GM12892 (cell line): ENCODE measurements at places on chromosomes 3 and 15.

GRCh38 chr15:25609371-25609770, 170.5 kb upstream of the UBE3A start:
- no peak for DNase-seq

DNA sequence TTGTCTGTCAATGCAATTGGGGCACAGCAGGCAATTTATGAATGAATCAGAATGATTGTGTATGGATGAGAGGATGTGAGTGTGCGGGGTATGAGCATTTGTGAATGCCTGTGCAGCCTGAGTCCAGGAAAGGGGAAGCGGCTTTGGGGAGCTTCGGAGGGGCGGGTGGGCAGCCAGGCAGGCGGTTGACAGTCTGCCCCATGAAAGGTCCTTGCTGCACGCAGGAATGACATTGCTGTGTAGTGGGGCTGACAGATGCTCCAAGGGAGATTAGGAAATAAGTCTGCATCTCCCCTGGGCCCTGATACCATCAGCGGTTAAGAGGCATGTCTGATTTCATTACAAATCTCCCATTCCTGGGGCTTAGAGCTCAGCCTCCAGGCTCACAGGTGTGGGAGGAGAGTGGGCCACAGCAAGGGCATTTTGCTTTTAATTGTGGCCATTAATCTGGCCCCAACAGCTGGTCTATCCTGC, 26.4 kb upstream of the TSPAN3 start:
- DNase-seq, result no peak

DNA sequence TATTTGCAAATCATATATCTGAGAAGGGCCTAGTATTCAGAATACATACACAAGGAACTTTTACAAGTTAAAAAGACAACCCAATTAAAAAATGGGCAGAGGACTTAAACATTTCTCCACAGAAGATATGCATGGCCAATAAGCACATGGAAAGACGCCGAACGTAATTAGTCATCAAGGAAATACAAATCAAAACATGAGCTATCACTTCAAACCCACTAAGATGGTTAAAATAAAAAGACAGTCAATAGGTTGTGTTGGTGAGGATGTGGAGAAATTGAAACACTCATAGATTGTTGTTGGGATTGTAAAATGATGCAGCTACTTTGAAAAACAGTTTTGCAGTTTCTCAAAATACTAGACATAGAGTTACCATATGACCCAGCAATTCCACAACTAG, 61.2 kb upstream of the NEO1 start:
- no peak for DNase-seq

DNA sequence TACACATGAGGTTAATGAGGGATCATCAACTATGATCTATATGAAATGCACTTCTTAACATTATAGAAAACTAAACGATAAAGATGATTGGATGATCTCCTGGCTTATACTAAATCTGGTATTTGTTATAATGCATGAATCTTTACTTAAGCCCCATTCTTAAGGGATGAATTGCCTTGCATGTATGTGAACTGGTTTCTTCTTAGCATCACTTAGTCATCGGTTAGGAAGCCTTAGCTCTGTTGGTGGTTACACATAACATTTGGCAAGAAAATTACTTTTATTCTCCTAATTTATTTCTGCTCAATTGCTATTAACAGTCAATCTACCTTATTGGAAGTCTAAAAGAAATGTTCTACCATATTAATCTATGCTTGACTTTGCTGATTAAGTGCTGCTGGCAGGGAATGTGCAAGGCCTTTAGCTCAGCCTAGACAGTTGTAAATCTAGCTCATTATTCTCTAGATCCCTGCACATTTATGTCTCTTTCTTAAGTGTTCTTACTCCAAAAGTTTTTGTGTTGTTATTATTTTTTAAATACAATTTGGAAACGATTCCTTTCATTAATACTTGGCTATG, 356.0 kb downstream of the ZPLD1 start:
- DNase-seq, result no peak

- no peak for DNase-seq
These were observed 4.1 kb downstream of the LOXL1 start for GRCh38 chr15:73930371-73930770.

- peak; percentile 1 for DNase-seq
These were observed 55.0 kb downstream of the CFAP20DC start for GRCh38 chr3:58994746-58995330.

DNA sequence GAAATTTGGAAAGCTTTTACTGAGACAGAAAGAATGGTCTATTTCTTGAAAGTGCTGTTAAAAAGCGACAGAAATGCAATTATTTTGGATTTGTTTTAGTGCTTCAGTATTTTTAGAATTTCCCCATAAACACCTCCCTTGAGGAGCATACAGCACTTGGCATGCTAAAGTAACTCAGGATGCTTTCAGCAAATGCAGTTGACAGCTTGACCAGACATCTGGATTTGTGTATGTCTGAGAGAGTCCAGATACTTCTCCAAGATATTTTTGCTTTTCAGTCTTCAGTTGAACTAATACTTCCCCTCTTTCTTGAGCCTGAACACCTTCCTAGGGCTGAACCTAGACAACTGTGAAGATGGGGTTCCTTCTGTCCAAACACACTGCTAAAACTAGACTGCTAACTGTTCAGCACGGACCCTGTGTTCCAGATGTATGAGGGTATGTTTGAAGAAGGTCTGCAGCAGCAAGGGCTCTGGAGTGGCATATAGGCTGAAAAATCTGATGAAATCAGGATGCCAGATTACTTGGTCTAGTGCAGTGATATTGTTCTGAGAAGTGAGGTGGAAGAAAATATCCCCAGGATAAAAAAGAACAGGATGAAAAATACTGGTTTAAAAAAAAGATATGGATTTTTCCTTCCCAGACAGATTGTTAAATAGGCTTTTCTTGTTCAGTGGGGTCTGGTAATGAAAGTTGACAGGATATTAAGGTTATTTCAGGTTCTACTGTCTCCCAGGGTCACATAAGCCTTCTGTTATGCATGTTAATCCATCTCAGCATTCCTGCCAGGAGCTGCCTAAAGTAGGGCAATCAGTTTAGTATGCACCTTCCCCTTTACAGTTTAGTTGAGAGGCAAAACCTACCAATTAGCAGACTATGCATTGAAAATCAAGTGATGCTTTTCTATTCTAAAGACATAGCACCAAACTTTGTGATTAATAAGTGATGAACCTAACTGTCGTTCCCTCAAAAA, 516.9 kb upstream of the TBL1XR1 start:
- DNase-seq, result no peak

DNA sequence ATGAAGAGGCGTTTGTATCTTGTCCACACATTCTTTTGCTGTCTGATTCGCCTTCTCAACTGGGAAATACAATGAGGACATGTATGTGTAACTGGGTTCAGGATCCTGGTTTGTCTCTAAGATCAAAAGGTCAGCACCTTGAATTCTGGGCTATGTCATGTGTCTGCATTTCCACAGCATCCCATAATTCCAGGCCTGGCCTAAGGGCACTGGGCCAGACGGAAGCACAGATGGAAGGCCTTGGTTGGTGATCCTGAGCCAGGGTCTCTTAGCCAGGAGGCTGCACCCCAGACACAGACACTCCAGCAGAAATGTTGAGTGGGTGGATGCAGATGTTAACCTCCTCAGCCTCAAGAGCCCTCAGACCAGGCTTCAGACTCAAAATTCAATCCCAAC, 23.7 kb upstream of the HERC1 start:
- DNase-seq, result no peak

DNA sequence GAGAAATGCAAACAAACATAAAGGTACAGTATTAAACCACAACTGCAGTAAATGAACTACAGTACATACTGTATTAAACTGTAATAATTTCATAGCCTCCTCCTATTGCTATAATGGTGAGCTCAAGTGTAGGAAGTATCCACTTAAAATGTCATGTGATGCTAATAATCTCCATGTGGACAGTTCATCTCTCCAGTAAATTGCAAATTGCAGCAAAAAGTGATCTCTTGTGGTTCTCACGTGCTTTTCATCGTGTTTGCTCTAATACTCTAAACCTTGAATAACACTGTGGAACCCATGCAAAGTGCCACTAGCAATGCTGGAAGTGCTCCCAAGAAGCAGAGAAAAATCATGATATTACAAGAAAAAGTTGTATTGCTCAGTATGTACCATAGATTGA, 9.2 kb upstream of the FNDC3B start:
- DNase-seq, result no peak

GRCh38 chr15:65326818-65327217, 22.3 kb downstream of the RNU5B-1 start:
- DNase-seq, result no peak

DNA sequence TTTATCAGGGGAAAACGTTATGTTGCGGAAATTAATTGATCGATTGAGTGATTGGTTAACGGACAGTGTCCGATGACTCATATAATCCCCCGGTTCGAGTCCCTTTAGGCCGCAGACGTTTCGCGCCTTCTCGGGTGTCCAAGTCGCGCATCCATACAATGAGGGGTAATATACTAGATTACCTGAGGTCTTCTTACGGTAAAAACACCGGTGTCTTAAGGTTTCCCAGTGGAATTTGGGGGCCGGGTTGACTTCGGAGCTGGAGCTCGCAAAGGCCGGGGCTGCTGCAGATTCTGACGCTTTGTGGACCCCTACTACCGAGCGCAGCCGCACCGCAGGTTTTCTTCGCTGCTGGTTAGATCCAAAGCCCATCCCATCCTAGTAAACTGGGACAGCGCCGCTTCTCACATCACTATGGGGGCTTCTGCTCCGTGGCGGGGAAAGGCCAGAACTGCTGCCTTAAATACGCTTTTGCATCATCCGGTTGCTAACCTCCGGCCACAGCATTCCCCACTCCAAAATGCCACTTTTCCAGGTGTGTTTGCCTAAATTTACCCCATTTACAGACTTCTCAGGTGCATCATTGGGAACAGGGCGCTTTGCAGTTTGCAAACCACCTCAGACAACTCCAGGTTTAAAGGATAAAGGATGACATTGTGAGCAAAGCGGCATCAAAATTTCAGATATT, 858 bp upstream of the SACM1L start:
- no peak for DNase-seq

DNA sequence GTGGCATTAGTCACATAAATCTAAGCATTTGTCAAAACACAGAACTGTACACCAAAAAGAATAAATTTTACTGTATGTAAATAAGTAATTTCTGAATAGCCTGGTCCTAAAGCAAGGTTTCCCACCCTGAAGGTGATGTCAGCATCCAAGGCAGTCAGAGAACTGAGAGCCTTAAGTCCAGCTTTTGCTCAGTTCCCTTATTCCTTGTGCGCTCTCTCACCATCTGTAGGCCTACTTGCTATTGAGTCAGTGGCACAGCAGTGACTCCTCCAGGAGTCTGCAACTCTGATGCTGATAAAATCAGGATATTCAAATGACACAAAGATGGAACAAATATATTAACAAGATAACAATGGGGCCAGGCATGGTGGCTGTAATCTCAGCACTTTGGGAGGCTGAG, 22.3 kb downstream of the VPS39 start:
- DNase-seq, result no peak

DNA sequence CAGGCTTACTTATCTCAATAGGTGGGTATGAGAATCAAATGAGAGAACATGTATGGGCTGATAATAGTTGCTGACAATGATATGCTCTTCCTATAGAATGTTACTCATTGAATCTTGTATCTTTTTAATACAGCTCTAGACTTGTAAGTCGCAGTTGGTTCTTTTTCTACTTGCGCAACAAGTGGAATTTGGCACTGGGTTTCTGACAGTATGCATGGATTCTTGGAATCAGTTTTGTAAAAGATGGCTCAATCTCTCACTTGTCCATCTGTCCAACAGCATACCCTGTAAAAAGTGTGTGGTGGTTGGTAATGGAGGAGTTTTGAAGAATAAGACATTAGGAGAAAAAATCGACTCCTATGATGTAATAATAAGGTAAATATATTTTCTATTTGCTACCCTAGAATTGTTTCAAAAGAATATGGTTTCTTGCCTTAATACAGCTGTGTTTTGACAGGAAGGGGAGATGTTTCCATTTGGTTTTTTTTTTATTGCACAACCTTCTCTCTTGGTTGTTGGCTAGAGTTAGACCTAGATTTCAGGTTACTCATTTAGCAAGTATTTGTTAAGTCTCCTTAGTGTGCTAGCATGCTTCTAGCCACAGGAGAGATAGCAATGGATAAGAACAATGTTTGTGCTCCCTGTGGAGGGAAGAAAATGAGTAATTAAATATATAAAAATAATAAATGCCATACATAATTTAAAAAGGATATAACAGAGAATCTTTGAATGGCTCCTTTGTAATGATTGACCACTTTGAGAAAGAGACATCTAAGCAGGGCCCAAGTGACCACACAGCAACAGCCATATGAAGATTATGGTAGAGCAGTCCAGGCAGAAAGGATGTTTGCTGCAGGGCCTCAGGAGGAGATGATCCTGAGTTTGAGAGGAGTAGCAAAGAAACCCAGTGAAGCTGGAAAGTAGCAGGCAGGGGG, 21.8 kb downstream of the ST3GAL6 start:
- no peak for DNase-seq

DNA sequence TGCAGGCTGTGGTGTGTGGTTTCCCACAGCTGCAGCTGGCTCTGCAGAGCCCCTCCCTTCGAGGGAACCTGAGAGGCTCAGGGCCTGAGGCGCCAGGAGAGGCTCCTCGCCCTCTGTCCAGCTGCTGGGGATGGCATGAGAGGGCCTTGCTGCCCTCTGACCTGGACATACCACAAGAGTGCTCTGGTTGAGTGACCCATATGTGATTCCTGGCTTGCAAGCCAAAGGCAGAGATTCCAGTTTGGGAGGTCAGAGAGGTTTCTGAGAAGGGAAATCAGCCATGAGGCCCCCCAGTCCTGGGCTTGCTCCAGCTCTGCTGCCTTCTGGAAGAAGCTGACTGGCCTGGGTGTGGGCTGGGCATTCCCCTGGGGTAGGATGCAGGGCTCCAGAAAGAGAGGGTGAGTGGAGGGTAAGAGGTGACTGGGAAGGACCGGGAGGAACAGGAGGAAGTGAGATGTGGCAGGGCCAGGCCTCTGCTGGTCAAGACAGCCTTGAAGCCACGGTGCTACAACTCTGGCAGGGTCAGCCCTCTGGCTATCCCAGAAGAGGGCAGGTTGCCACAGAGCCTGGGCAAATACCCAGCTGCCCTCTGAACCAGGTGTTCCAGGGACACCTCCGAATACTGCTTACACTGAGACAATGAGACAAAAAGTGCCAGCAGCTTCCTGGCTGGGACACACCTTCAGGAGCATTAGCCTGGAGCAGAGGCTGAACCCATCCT, 16.0 kb upstream of the SRP14 start:
- peak; percentile 66 for DNase-seq
